ENCODE measurements at places on chromosomes 1 and 21. TPM values are rescaled to one million over a fixed set of nuclear protein-coding genes. Genes with fewer than 3 reads are reported as not detected.

The PRKAA2 gene
- polyA plus RNA-seq, result 16.6 TPM

The LRRC3 gene
- 4.5 TPM for polyA plus RNA-seq

The TFF2 gene
- not detected for polyA plus RNA-seq

The C4BPB gene
- polyA plus RNA-seq, result 0.35 TPM

The PLEKHN1 gene
- 0.17 TPM for polyA plus RNA-seq

The YBEY gene
- 25.0 TPM for polyA plus RNA-seq

The S100A3 gene
- not detected for polyA plus RNA-seq

The HPCA gene
- polyA plus RNA-seq, result 0.35 TPM

The CD101 gene
- polyA plus RNA-seq, result 1.5 TPM

GRCh38 chr1:43582162-43582566 lies 51.5 kb downstream of the PTPRF start:
- no peak for DNase-seq

GRCh38 chr1:219372916-219373615 lies 199.4 kb downstream of the LYPLAL1 start:
- no peak for DNase-seq

GRCh38 chr1:21050031-21050430 lies 126.7 kb downstream of the EIF4G3 start:
- DNase-seq, result no peak

DNA sequence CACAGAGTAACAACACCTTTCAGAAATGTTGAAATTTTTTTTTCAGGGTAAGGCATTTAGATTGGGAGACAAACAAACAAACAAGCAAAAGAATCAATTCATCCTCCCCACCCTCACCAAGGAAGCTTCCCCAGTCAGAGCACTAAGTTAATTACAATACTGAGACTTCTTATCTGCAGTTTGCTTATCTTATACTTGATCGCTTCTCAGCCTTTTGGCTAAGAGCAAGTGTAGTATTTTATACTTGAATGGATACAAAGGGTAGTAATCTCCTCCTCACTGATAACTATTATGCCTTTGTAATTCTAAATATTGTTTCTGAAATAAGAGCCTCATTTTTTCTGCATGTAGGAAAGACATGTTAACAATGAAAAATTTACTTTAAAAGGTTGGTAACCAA lies 54.4 kb downstream of the ADAMTS5 start:
- DNase-seq, result no peak

GRCh38 chr1:52400131-52400530 lies 4.1 kb downstream of the ORC1 start:
- DNase-seq, result no peak

GRCh38 chr21:45539046-45539795 lies 3.0 kb downstream of the SLC19A1 start:
- no peak for DNase-seq

GRCh38 chr1:208137193-208137592 lies 107.0 kb downstream of the PLXNA2 start:
- DNase-seq, result no peak

- DNase-seq, result no peak
Observed at GRCh38 chr1:227343727-227344551, 25.6 kb upstream of the CDC42BPA start.

- no peak for DNase-seq
Observed at GRCh38 chr21:42737951-42738590, 84.7 kb downstream of the PDE9A start.

- peak; percentile 37 for DNase-seq
Observed at GRCh38 chr1:178781533-178782330, 56.7 kb downstream of the RALGPS2 start.

DNA sequence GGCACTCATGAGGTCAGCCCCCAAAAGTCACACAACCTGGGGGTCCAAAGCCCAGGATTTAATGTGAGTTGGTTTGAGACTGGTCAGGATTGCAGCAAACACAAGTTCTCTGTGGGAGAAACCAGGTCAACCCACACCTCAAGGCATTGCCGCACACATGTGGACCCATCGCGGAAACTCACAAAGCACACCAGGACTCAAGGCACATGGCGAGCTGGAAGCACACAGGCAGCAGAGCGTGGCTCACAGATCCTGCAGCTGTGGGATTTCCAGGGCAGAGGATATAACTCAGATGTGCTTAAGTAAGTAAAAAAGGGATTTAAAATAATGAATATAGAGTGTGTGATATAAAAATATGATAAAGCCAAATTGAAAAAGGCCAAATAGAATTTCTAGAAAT lies 51.6 kb upstream of the ADARB1 start:
- no peak for DNase-seq

GRCh38 chr1:10149231-10149630 lies 61.1 kb upstream of the KIF1B start:
- no peak for DNase-seq

DNA sequence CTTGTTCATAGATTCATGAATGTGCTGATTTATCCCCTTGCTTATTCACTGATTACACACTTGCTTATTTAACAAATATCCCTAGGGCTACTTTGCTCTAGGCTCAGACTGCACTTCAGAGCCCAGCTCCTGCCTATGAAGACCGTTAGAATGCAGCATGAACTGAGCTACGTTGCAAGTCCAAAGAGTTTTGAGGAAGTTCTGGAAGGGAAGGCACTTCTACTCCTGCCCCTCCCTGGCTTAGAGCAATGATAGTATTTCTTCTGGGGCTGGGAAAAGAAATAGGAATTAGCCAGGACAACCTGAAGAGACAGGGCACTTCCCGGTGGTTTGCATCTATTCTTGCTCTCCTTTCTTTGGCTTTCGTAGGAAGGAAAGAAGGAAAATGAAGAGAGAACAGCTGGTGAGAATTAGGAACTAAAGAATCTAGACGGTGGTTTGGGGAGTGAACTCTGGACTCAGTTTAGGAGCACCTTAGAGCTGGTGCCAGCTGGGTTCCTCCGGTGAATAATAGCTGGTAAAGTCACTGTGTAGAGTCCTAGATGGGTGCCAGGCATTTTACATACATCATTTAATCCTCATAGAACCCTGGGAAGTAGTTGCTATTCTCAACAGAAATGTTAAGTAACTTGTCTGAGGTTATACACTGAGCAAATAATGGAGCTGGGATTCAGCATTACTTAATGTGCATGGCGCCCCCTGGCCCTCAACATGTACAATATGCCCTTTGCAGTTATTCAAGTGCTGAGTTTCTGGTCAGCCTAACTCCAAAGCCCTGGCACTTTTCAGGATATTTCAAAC lies 65.9 kb downstream of the NDUFS5 start:
- no peak for DNase-seq

- no peak for DNase-seq
Observed at GRCh38 chr1:181192316-181192715, 103.8 kb downstream of the IER5 start.

- no peak for DNase-seq
Observed at GRCh38 chr1:208329300-208329699, 85.1 kb upstream of the PLXNA2 start.

- DNase-seq, result no peak
Observed at GRCh38 chr1:162993846-162994245, 75.3 kb upstream of the RGS4 start.

- DNase-seq, result no peak
Observed at GRCh38 chr1:61391730-61392129, 309.4 kb downstream of the NFIA start.

All from right renal cortex interstitium (tissue), 3 donors.